ENCODE measurements at places on chromosomes 13 and 19. TPM values are rescaled to one million over a fixed set of nuclear protein-coding genes. Genes with fewer than 3 reads are reported as not detected.
A peak's percentile ranks its signal among the peaks of the same experiment; 100 is the strongest.

TLE2 gene
- 52.4 TPM for total RNA-seq

- DNase-seq, result no peak
Observed at GRCh38 chr13:49439609-49440008, 4.3 kb downstream of the CAB39L start.

FLT1 gene
- total RNA-seq, result 4.7 TPM

GRCh38 chr13:79799059-79799867 lies 318.3 kb downstream of the NDFIP2 start:
- no peak for DNase-seq

DNA sequence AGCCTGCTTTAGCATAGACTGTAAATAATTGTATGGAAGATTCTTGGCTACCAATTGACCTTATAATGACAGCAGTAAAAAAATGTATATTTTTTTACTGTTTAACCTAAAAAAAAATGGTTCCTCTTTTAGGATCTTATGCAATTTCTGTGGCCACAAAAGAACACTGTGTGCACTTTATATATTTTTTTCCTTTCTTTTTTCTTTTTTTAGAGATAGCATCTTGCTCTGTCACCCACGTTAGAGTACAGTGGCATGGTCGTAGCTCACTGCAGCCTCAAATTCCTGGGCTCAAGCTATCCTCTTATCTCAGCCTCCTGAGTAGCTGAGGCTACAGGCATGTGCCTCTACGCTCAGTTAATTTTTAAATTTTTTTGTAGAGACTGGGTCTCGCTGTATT lies 6.1 kb downstream of the FLT3 start:
- DNase-seq, result no peak

GRCh38 chr13:43230989-43231388 lies 207.6 kb downstream of the DNAJC15 start:
- no peak for DNase-seq

DNA sequence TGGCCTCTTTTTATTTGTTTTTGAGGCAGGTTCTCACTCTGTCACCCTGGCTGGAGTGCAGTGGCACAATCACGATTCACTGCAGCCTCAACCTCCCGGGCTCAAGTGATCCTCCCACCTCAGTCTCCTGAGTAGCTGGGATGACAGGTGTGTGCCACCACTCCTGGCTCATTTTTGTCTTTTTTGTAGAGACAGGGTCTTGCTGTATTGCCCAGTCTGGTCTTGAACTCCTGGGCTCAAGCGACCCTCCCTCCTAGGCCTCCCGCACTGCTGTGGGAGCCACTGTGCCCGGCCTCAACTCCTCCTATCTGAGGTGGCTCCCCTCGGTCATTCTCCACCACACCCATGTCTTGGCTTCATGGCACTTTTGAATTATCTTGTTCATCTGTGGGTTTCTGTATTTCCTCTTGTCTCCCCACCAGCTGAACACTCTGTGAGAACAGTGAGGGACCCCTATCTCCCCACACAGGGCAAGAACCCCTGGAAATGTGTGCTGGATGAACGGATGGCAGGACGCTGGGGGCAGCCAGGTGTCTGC lies 7.9 kb downstream of the CKM start:
- no peak for DNase-seq

C5AR2 gene
- 0.82 TPM for total RNA-seq

DNA sequence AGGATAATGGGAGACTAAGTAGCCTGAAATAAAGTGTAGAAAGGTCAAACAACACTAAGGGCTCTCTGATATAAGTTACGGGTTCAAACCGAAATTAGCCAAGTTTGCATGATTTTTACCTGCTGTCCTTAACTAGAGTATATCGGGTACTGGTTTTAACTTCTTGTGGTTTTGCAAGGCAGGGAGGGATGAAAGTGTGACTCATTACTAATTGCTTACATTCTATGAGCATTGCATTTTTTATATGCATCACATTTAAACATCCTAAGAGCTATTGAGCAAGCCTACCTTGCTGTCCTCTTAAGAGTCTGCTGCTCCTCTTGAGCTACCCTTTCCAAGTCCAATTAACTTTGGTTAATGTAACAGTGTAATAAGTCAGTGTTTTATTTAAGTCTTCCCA lies 415.4 kb downstream of the SLITRK5 start:
- no peak for DNase-seq

- no peak for DNase-seq
Observed at GRCh38 chr19:41355802-41356201, 2.1 kb upstream of the TGFB1 start.

SLITRK6 gene
- 8.2 TPM for total RNA-seq

ZNF649 gene
- 8.2 TPM for total RNA-seq

- DNase-seq, result no peak
Observed at GRCh38 chr13:25920931-25921330, 130.9 kb downstream of the SHISA2 start.

DNA sequence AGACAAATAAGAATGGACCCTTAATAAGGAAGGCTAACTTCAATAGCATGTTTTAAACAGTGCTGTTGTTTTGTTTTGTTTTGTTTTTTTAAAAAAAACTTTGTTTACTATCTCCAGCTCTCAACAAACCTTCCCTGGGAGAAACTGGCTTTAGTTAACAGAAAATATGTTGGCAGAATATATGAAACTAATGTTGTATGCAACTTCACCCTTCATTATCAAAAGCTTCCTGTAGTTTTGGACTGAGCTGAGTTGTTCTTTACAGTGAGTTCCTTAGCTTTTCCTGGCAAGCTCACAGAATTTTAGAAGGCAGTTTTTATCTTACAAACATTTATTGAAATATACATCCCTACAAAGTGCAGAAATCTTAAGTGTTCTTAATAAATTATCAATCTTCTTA lies 2480.7 kb upstream of the PCDH20 start:
- DNase-seq, result no peak

ODAD3 gene
- not detected for total RNA-seq

- no peak for DNase-seq
Observed at GRCh38 chr13:86725105-86725504, 925.9 kb upstream of the SLITRK6 start.

GRCh38 chr19:41265395-41266153 lies 1.4 kb downstream of the HNRNPUL1 start:
- peak; percentile 38 for DNase-seq

ADM5 gene
- 0.24 TPM for total RNA-seq

DNA sequence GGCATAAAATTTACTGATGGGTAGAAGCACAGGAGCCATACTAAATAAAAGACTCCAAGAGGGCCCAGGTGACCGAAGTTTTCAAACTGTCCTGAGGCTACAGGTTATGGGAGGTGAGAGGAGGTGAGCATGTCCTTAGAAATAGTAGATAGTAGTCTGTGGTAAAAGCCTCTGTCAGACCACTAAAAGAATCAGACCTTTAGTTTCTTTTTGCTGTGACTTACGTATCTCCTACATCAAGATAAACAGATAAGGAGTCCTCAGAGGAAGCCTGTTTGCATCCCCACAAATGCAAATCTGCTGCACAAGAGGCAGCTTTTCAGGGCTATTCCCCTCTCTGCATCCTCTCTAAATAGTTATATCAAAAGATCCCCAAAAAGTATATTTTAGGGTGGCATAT lies 711.6 kb upstream of the SLITRK6 start:
- no peak for DNase-seq

IGFL2 gene
- total RNA-seq, result not detected

DNA sequence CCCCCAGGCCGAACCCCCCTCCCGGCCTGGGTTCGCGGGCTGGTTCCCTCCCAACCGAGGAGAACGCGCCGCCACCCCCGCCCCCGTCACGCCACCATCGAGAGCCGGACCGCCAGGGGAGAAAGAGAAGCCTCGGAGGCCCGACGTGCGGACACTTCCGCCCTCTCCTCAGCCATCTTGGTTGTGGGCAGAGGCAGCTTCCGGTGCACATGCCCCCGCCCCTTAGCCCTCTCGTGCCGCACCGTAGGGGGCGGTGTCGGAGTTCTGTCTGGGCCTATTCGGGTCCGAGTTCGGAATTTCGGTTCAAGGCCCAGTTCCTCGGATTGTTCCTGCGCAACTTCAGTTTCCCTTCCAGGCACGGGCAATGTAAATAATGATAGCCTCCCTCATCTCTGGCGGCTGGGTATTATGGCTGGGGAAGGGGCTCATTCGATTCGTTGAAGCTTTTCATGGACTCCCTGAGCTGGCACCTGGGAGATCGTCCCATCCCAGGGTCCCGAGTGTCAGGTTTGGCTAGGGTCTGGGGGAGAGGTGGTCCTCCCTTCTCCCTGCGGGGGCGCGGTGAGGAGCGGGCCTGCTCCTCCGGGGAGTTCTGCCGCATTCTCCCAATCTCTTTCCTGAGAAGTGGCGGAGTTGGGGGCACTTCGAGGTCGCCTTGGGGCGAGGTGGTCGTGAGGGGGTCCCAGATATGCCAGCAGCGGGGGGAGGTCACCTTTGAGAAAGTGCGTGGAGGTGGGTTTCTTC lies at the start of the genes IER2 and STX10:
IER2 (plus strand) TSS at position 225 of the 744 bp plus-strand sequence. CDS start 2,776 bp downstream, outside the sequence.
STX10 (minus strand) TSS at position 189 of the 744 bp plus-strand sequence. CDS start 202 bp downstream, outside the sequence.
- DNase-seq, result peak; percentile 96

GRCh38 chr13:29513002-29513980 lies 82.2 kb downstream of the SLC7A1 start:
- no peak for DNase-seq

GRCh38 chr13:77510156-77510555 lies 25.4 kb upstream of the SCEL start:
- DNase-seq, result no peak

DNA sequence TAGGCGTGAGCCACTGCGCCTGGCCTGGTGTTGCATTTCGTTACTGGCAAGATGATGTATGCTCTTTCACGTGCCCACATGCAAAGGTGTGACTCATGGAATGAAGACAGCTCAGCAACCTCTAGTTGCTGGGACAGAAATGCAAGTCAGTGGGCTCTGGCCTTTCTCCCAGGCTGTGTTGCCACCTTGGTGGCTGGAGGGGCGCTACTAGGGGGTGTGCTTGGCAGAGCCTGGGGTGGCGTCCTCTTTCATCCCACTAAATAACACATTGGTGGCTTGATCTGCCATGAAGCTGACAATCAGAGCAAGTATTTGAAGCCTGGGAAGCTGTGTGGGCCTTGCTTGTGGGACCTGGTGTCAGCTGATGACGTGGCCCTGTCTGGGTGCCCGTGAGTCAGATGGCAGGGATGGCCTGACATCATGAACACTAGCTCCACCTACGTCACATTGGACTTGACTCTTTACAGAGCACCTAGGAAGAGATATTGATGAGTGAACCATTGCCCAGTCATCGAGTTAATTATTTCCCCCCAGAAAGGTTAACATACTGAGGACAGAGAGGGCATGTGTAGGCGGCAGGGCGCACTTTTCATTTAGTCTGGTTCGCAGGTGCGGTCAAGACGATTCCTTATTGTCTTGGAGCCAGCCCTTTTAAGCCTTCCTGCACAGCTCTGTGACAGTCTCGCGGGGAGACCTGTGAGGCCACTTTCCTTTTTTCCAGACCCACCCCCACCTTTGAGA lies 154.2 kb downstream of the TM9SF2 start:
- DNase-seq, result peak; percentile 14

Measured in colonic mucosa (tissue), 4 donors.